ENCODE measurements at places on chromosomes 1 and 21. TPM values are rescaled to one million over a fixed set of nuclear protein-coding genes. Genes with fewer than 3 reads are reported as not detected.

SERTAD4 gene
- 2.4 TPM for total RNA-seq

TMEM61 gene
- not detected for total RNA-seq

KCNH1 gene
- total RNA-seq: not detected

ZBTB7B gene
- total RNA-seq: 15.7 TPM

RGS1 gene
- total RNA-seq: not detected

CASQ1 gene
- total RNA-seq: not detected

SPRR2B gene
- total RNA-seq: not detected

OPTC gene
- total RNA-seq: not detected

RNU1-4 gene
- not detected for total RNA-seq

CELA3A gene
- not detected for total RNA-seq

ZNF362 gene
- 14.6 TPM for total RNA-seq

IQGAP3 gene
- total RNA-seq: 39.4 TPM

OR4F16 gene
- total RNA-seq: not detected

HCRTR1 gene
- 0.13 TPM for total RNA-seq

CBR1 gene
- 158 TPM for total RNA-seq

AMPD1 gene
- not detected for total RNA-seq

TSSK3 gene
- not detected for total RNA-seq

CLCA1 gene
- not detected for total RNA-seq

OR2L2 gene
- total RNA-seq: not detected

ELAPOR1 gene
- 0.67 TPM for total RNA-seq

JAM2 gene
- total RNA-seq: 0.79 TPM

SLC25A34 gene
- 0.05 TPM for total RNA-seq

MXRA8 gene
- total RNA-seq: 0.34 TPM

OR2L3 gene
- not detected for total RNA-seq
